GOT3 (cell line): ENCODE measurements at places on chromosomes 5 and 9.

GRCh38 chr5:111983459-111983858 is 226.5 kb upstream of the NREP start:
- DNase-seq, result no peak

GRCh38 chr5:80181618-80182211 is 74.1 kb downstream of the SERINC5 start:
- DNase-seq, result no peak

GRCh38 chr5:34007201-34007620 is 639 bp downstream of the AMACR start:
- no peak for DNase-seq

DNA sequence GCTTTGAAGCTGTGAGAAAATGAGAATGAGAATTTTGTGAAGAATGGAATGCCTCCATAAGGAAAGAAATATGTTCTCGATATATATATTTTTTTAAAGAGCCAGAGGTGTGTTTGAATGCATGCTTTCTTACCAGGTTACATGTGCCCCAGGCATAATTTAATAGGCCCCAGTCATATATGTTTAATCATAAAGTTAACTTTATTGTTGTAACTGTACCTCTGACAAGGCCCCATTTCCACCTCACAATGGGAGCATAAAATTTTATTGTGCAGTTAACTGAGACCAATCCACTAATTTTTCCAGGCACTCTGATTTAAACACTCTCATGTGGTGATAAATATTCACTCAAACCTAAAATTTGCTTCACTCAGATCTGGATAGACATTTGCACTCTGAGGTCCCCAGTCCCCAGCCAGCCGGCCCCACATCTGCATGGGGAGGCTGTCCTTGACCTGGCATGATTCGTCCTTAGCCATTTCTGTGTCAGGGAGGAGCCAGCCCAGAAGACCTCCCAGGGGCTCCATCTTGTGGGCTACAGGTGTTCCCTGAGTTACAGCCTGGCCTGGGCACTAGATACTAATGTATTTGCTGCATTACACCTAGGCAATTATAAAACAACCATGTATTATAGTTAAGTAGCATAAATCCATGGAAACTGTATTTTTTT is 245.8 kb downstream of the MTRR start:
- DNase-seq, result no peak

GRCh38 chr9:135098400-135099105 is 11.1 kb downstream of the OLFM1 start:
- DNase-seq, result no peak

- DNase-seq, result no peak
These were observed 306.3 kb downstream of the FER start for GRCh38 chr5:109053995-109054417.

DNA sequence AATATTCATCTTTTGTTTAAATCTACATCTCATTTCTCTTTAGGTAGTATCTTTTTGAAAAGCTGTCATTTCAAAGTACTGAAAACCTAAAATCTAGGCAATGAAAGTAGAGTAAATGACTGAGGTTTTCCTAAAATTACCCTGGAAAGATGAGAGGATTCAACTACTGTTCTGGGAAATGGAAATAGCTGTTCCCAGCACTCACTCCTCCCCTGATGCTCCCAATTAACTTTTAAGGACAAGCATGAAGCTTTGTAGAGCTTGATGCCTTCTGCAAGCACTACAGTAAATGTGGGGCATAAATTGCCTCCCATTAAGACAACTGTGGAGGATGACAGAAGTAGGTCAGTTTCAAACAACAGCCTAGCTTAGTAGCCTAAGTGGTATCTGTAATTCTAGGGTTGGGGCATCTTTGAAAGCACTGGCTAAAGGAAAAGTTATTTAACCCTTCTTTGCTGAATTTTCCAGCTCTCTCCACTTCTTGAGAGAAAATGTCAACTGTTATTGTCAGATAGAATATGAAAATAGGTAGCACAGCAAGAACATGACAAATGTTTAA is 100.2 kb upstream of the GNA14 start:
- no peak for DNase-seq

GRCh38 chr5:1937590-1937989 is 54.9 kb upstream of the IRX4 start:
- DNase-seq, result no peak

DNA sequence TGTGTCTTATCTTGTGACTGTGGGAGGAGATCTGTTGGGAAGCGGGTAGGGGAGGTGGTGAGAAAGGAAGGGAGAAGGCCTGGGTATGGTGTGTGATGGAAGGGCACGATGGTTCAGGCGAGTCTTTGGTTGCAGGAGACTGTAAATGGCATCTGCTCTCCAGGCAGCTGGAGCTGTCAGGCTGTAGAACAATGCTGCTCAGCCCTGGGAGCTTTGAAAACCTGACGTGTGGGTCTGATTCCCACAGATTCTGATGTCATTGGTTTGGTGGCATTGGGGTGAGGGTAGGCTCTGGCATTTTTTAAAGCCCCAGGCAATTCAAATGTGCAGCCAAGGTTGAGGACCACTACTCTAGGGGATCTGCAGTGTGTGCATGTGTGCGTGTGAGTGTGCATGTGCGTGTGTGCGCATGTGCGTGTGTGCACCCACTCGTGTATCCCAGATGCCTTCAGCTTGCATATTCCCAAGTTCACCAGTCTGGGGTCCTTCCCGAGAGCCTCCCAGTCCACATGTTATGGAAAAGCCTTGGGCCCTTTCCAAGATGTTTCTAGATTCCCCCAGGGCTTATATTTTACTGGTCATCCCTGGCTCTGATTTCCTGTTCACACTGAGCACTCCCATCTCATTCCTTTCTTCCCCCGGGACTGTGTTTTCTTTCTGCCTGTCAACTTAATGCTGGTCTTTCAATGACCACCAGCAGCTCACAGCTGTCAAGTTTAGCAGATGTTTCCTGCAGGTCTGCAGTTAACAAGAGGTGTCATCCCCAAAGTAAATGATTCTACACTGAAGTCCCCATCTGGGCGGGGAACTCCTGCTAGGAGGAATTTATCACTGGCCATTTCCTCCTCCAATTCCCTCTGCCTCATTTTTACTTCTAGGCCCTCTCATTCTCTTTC is 34.0 kb downstream of the BOD1 start:
- DNase-seq, result no peak

DNA sequence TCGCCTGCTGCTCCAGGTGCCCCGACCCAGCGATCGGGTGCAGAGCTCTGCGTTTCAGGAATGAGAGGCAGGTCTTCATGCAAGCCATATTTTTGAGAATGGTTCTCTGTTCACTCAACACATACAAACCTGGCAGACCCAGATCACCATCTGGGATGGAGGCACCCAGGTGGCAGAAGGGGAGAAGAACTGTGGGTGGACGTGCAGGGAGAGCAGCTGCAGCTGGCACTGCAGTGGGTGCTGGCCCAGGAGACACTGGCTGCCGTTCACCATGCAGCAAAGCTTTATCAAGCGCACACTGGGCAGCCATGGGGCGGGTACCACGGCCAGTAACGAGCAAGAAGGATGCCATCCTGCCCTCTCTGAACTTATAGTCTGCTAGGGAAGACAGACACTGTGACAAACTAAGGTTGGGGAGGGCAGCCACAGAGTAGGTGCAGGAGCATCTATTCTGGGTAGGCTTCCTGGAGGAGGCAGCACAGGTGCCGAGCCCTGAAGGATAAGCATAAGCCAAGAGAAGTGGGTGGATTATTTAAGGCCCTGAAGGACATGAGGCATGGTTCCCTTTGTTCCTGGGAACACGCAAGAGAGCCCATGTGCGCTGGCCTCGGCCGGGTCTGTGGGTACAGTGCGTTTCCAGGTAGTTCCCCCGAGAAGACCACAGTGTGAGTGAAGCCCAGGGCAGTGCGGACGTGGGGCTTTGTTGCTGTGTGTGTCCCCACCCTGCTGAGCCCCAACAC is 46.2 kb upstream of the FCN2 start:
- no peak for DNase-seq

DNA sequence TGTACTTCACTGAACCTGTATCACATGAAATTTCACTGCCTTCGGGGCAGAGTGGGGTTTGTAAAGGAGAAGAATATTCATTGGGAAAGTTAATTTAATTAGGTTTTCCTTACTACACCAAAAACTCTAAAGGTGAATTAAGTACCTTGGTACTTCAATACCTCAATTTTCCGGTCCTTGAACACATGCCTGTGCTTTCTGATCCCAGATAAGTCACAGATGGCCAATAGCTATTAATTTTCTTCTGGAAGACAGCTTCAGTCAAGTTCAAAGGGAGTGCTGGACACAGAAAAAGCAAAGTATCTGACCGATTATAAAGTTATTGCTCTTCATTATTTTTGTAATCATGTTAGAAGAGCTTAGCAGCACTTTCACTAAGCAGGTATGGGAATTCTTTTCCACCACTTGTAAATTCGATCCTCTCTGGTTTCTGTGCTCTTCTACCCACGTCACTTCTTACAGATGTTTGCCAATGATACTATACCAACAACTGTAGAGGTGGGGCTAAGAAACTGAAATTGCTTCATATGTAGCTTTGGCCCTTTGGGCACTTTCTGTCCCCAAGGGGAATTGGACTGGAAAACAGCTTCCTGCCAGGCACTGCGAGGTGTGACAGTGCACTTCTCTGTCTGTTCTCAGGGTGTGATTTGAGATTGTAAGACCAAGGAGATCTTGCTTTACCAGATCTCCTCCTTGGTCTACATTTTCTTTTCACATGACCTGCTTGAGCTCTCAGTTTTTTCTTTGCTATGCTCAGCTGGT is 164.0 kb downstream of the CCDC192 start:
- DNase-seq, result no peak

GRCh38 chr9:125646621-125647100 is 60.3 kb downstream of the MAPKAP1 start:
- no peak for DNase-seq

DNA sequence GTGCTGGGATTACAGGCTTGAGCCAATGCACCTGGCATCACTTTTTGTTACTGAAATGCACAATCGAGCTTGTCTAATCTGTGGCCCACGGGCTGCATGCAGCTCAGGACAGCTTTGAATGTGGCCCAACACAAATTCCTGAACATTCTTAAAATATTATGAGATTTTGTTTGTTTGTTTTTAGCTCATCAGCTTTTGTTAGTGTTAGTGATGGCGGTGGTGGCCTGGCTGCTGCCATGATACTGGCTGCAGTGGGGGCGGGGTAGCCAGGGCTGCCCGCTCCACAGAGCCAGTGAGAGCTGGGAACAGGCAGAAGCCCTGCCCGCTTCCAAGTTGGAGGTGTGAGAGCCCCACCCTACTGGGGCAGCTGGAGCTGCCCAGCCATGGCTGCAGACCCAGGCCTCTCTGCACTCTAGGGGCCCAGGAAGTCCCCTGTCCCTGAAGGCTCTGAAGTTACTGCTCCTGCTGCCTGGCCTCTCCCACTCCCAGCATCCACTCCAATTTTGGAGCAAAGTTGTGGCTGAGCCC is 76.6 kb upstream of the SHB start:
- no peak for DNase-seq

DNA sequence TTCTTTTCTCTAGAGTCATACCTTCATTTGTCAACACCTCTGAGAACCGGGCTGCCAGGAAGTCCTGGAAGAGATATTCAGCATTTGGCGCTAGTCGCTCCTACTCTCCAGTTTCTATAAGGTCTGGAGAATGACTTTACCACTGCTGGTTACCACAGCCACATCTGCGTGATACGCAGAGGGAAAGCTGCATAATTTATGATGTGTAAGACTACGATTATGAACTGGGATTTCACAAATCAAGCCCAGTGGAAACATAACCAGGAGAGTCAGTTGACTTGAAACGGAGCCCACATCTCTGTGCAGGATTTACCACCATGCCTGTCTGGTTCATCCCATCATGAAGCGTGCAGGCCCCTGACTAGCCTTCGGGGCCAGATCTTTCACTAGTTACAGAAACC is 72.6 kb downstream of the FGF1 start:
- DNase-seq, result no peak

DNA sequence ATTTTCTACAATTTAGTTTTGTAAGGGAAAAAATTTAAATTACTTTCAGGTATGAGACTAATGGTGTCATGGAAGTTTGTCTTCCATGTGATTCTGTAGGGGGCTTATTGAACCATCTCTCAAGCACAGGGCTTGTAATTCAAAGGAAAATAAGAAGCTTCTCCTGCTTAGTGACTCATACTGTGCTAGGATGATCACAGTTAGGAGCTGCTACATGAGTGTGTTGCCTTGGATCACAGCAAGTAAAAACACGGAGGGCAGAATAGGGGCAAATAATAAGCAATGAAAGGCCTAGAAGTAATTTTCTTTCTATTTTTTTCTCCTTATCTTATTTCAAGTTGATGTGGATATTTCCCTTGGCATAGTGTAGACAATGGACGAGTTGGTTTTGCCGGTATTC is 28.9 kb downstream of the TMEM167A start:
- no peak for DNase-seq

DNA sequence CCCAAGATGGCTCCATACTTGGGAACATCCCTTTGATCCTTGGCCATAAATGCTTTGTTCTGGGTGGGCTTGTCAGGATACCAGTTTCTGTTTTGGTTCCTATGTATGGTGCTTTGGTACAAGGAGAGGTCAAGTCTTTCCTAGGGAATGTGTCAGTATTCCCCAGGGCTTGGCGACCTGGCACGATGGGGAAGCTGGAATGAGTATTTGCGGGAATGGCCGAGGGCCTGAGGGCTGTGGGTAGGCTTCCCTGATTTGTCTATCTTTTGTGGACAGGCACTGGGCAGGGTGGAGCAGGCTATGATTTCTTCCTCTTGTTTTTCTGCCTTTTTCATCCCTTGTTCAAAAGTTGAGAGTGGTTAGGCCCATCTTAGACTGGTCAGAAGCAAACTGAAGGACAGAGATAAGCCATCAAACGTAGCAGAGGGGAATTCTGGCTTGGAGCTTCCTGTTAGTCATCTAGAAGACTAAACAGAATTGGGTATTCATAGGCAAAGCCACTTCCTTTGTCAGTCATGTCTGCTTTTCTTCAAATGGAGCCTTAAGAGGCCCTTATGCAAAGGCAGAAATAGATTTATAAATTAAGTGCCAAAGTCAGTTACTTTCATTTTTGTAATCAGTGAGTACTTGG is 13.7 kb downstream of the DOCK2 start:
- no peak for DNase-seq

GRCh38 chr5:40587376-40587775 is 92.3 kb upstream of the PTGER4 start:
- DNase-seq, result no peak

DNA sequence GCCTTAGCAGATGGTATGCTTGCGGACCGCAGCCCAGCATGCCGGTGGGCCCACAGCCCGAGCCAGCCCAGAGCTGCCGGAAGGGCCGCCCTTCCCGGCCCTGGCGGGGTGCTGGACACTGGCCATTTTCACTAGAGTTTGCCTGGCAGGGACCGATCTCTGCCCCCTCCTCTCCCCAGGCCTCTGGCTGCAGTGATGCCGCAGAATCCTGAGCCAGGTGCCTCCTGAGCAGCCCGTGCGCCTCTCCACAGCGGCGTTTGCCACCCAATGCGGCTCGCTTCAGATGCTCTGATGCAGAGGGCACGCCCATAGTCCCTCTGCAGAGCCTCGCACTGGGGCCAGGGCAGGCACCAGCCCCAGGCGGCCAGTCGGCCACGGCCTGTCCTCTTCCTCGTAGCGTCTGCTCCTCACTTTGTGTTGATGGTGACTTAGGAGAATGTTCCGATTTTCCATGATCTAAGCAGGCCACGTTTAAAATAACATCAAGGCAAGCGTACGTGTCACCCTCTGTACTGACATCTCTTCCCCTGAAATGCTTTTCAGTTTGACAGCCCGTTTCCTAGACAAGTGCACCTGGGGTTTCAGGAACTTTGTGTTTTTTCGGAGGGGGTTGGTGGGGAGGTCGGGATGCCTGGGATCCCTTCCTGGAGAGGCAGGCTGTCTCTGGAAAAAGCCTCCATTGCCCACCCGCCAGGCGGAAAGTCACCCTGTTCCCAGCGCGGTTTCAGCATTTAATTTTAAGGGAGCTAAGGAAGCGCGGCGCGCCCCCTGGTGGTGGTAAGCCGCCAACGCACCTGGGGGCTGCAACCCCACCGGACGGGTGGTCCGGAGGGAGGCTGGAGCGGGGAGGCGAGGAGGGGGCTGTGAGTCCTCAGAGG is 29.8 kb upstream of the HMCN2 start:
- no peak for DNase-seq
